Natural killer cell treated with Interleukin-12 subunit alpha and Interleukin-12 subunit beta and Interleukin-15 and Interleukin-18, amount 100 ng/mL, for 72 hours (primary cell): ENCODE measurements at places on chromosomes 3 and 15. TPM values are rescaled to one million over a fixed set of nuclear protein-coding genes. Genes with fewer than 3 reads are reported as not detected.

EFCAB12 gene
- total RNA-seq = 2.3 TPM

GRCh38 chr3:10781981-10782380, 34.0 kb upstream of the SLC6A11 start:
- DNase-seq = no peak

- no peak for DNase-seq
Measured at GRCh38 chr15:100923076-100923475, 3.9 kb downstream of the LRRK1 start.

DNA sequence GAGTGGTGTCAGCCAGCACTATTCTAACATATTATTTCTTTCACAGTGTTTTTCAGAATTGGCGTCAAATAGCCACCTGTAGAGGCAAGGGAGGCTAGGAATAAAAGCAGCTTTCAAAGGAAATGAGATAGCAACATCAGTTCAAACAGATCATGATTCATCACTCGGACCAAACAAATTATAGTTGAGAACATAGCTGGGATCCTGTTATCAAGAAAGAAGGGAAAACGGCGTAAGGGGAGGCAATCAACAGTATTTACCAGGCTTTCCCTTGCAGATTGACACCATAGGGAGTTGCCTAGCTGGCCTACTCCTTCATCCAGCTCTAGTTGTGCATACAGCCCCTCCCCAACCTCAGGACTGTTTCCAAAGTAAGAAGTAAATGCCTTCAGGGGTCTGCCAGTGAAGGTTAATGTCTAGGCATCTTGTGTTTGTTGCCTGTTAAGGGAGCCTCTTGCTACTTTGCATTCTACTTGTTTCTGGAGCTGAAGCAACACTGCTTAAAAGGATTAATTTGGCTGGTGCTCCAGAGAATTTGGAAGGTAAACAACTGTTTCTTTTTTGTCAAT, 286.5 kb downstream of the NSUN3 start:
- DNase-seq = no peak

APH1B gene
- 8.7 TPM for total RNA-seq

SMCO1 gene
- total RNA-seq = not detected

DNA sequence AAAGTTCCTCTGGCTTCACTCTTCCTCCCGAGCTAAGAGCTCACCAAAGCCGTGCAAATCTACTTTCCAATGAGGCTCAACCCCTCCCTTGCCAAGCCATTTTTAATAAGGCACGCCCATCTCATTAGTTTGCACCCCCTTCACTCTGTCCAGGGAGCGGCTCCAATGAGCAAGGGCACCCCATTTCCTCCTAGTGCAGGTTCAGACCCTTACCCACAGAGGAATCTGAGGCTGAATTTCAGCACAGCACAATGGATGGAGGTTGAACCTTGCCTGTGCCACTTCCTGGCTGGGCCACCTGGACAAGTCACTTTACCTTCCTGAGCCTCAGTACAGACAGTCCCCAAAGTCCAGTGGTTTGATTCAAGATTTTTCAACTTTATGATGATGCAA, 25.4 kb downstream of the XPC start:
- DNase-seq = no peak

GRCh38 chr3:17840126-17840525, 97.7 kb upstream of the TBC1D5 start:
- no peak for DNase-seq

TNNC1 gene
- total RNA-seq = not detected

DNA sequence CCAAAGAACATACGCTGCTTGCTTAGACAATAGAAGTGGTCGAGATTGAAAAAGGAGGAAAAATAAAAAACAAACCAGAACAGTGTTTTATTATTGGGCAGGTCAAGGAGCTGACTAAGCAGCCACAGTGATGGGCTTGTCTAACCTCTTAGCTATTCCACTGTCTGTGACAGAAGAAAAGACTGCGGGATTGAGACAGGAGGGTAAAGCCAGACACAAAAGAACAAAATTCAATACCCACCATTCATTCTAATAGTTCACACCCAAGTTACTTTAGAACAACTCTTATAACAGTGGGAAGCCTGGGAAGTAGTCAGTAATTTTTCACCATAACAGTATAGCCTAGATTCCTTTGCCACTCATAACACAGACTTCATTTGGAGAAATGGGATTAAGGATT, 435.4 kb downstream of the MFSD1 start:
- no peak for DNase-seq

DNA sequence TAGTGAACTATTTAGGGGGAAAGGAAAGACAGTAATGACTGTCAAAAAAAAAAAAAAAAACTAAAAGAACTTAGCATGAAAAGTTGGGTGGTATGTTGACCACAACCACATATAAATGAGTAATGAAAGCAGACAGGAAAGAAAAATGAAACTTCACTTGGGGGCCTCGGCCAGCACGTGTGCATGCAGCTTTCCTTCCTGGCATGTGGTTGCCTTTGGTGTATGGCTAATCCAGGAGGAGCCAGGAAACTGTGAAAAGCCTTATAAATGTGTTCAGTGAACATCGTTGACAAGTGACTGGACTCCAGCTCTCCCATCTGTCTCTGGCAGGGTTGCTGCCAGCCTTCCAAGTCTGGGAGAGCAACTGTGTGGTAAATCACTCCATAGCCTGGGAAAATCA, 195.1 kb downstream of the DTWD1 start:
- no peak for DNase-seq

GRCh38 chr15:76664895-76665294, 240.2 kb downstream of the SCAPER start:
- no peak for DNase-seq

ALS2CL gene
- total RNA-seq = not detected

PPP1R14D gene
- not detected for total RNA-seq

DNA sequence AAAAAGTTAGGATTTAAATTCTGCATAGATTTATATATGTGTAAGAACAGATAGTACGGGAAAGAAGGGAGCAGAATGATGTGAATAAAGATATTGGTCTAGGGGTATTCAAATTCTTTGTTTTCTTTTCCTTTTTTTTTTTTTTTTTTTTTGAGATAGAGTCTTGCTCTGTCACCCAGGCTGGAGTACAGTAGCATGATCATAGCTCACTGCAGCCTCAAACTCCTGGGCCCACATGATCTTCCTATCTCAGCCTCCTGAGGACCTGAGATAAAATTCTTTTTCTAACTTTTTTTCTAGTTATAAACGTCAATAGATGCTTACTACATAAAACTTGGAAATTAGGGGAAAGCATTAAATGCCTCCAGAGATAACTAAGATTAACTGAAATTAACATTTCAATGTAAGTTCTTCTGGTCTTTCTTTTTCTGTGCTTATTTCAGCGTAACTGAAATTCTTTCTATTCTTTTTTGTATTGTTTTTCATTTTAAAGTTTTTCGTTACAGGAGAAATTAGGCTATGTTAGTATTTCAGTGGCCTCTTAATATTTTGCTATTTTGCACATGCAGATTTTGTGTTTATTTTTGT, 29.2 kb downstream of the UBE2Q2 start:
- no peak for DNase-seq

DNA sequence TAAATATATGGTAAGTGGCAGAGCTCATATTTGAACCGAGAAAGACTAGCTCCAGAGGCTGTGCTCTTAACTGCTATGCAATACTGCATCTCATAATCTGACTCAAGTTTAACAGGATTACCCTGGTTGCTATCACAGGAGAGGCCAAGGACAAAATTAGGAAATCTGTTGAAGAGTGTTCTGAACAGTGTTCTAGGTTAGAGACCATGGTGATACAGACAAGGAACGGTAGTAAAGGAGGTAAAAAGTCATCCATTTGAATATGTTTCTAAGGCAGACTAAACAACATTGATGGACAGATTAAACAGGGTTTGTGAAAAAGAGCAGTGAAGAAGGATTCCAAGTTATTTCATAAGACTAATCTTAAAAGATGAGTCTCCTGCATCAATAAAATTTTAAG, 22.1 kb downstream of the PLOD2 start:
- DNase-seq = no peak

GRCh38 chr15:32105258-32106241, 75.2 kb downstream of the CHRNA7 start:
- DNase-seq = no peak

DNA sequence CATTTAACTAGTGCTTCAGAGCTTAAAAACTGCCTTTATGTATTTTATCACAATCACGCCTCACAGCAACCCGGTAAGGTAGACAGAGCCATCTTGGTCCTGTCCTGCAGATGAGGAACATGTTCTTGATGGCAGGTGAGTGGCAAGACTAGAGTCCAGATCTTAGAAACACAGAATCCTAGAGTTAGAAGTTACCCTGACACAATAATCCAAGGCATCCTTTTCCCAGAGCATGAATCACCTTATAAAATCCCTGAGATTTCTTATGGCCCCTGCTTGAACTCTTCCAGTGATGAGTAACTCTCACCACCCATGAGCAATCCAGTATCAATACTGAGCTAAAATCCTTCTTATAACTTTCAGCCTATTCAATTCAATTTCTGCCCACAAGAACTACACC, 16.9 kb downstream of the POPDC2 start:
- DNase-seq = no peak

DNA sequence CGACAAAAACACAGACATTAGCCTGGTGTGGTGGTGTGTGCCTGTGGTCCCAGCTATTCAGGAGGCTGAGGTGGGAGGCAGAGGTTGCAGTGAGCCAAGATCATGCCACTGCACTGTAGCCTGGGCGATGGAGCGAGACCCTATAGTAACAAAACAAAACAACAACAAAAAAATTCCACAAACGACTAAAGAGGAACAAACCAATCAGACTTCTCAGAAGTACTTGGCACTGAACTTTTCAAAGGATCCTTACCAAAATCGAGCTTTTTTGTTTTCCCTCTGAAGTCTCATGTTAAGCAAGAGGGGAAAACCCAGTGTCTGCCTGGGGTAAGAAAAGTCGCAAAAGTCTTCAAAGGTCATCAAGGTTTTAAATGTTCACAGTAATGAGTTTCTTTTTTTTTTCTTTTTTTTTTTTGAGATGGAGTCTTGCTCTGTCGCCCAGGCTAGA, 30.1 kb upstream of the TFRC start:
- no peak for DNase-seq

- DNase-seq = no peak
Measured at GRCh38 chr15:76003364-76003763, 8.9 kb downstream of the NRG4 start.

TMEM45A gene
- total RNA-seq = 1.1 TPM

- DNase-seq = no peak
Measured at GRCh38 chr3:73707772-73708171, 83.0 kb upstream of the PDZRN3 start.

MELTF gene
- total RNA-seq = 3.7 TPM

CNTN4 gene
- total RNA-seq = not detected

GHSR gene
- not detected for total RNA-seq

- DNase-seq = no peak
Measured at GRCh38 chr3:81540787-81541186, 220.7 kb downstream of the GBE1 start.

DNA sequence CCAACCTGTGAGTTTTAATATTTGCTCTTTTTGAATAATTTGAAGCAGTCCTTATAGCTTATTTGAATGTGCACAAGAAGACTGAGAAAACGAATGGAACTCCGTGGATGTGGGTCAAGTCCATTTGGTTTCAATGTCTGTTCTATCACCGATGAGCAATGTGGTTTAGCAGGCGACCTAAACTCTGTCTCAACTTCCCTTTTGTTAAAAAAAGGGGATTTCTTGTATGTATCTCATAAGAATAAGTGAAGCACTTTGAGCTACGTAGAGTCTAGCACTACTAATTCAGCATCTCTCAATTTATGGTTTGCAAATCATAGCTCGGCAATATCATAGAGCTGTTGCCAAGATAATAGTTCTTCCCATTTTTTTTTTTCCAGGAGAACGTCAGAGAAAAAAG, 4.6 kb upstream of the SKIL start:
- DNase-seq = peak; percentile 69

- DNase-seq = no peak
Measured at GRCh38 chr3:155335724-155336354, 42.4 kb upstream of the STRIT1 start.

UQCRC1 gene
- total RNA-seq = 171 TPM

GRCh38 chr3:30643763-30644462, 37.5 kb downstream of the TGFBR2 start:
- DNase-seq = peak; percentile 78

GRCh38 chr3:32229565-32229964, 8.9 kb upstream of the CMTM8 start:
- DNase-seq = no peak
